ENCODE measurements at places on chromosomes 5 and 9. TPM values are rescaled to one million over a fixed set of nuclear protein-coding genes. Genes with fewer than 3 reads are reported as not detected.

TLX3 gene
- not detected for total RNA-seq

PCDHA9 gene
- total RNA-seq, result not detected

GRM6 gene
- not detected for total RNA-seq

EIF4EBP3 gene
- 15.8 TPM for total RNA-seq

- H3K36me3 ChIP-seq, result no peaks in the 10 kb centered on the region
- no peak overlapping the region for H3K27ac ChIP-seq
- no peak overlapping the region for H3K4me3 ChIP-seq
- H3K27me3 ChIP-seq, result peaks cover 20% of the 10 kb centered on the region
- peaks cover 5% of the 10 kb centered on the region for H3K4me1 ChIP-seq
Observed at GRCh38 chr9:127118597-127119319, 3.7 kb downstream of the ANGPTL2 start.

GRCh38 chr5:165161204-165161603 is 1655.8 kb downstream of the MAT2B start:
- H3K27me3 ChIP-seq, result no peaks in the 10 kb centered on the region
- no peak overlapping the region for H3K4me3 ChIP-seq
- H3K36me3 ChIP-seq, result no peaks in the 10 kb centered on the region
- no peaks in the 10 kb centered on the region for H3K4me1 ChIP-seq
- no peak overlapping the region for H3K27ac ChIP-seq
- DNase-seq, result no peak

GRCh38 chr9:128159522-128159783 is 612 bp upstream of the BBLN start:
- H3K4me3 ChIP-seq, result peak overlapping the region; percentile 74
- peaks cover 19% of the 10 kb centered on the region for H3K4me1 ChIP-seq
- H3K27ac ChIP-seq, result peak overlapping the region; percentile 90

DNA sequence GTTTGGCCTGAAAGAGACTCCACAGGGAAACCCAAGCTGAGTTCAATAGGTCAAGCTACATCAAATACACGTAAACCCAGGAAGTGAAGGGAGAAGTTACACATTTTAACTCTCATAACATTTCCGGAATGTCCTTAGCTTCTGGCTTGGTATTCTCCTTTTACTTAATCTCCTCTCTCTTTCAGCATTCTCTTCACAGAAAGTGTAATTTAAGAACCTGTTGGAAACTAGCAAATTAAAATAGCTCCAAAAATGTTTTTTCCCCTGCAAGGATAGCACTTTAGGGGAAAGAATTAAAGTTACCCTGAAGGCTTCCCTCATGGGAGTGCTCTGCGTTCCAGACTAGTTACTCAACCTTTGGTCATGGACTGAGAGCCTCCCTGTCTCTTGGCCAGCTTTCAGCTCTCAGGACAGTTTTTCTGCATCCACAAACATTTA is 292.7 kb upstream of the TARS1 start:
- H3K27me3 ChIP-seq, result no peaks in the 10 kb centered on the region
- H3K27ac ChIP-seq, result no peak overlapping the region
- no peak for DNase-seq
- no peak overlapping the region for H3K4me3 ChIP-seq

DNA sequence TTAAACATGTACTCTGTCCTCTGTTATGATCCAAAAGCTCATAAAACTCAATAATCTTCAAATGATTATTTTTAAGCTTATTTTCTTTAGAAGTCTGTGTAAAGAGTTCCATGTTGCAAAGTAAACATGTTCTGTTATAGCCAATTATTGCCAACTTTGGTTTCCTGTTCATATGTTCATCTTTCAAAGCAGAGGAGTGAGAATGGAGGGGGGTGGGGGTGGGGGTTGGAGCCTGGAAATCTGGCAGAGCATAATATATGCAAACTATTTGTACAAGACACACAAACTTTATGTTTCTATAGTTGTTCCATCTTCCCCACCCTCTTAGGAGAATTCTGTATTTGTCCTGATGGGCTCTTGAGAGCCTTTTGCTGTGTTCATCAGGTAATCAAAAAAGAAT is 135.0 kb downstream of the STARD4 start:
- peaks cover 41% of the 10 kb centered on the region for H3K36me3 ChIP-seq
- no peak for DNase-seq
- no peak overlapping the region for H3K4me3 ChIP-seq
- peaks cover 43% of the 10 kb centered on the region for H3K4me1 ChIP-seq

DNA sequence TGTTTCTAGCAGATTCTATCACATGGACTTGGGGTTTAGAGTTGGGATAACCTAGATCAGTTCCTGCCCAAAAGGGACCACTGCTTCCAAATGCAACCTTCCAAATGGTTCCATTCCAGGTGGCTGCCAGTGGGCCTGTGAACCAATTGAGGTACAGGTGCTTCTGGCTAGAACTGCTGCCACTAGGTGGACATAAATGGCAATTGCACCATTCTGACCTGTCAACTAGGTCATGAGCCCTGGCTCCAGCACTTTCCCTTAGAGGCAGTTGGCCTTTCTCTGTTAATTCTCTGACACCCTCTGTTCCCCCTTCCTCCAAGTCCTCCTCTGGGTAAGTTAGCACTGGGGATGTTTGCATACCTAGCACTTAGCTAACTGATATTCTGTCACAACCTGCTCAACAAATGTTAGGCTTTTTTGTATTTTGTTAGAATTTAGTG is 16.6 kb upstream of the HEMGN start:
- no peaks in the 10 kb centered on the region for H3K27me3 ChIP-seq
- H3K4me3 ChIP-seq, result no peak overlapping the region
- no peak overlapping the region for H3K27ac ChIP-seq
- H3K4me1 ChIP-seq, result peaks cover 9% of the 10 kb centered on the region
- DNase-seq, result peak; percentile 69

- DNase-seq, result no peak
- H3K27me3 ChIP-seq, result no peaks in the 10 kb centered on the region
- H3K4me3 ChIP-seq, result peak overlapping the region; percentile 79
- H3K27ac ChIP-seq, result peak overlapping the region; percentile 87
- peaks cover 54% of the 10 kb centered on the region for H3K36me3 ChIP-seq
Observed at GRCh38 chr9:132351404-132352045, 3.3 kb downstream of the SETX start.

DNA sequence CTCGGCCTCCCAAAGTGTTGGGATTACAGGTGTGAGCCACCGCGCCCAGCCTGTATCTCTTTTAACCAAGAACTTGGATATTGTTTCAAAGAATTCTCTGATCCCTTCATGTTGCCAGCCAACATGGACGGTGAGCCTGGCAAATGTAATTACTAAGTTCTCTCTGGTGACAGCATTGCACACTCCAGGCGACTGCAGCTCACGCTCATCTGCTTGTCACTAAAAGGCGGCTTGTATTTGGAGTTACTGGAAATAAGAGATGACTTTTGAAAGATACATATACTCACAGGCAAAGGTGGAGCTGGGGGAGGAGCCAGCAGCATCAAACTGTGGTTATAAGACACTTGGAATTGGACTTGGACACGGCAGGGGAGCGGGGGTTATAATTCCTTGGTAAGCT is 172.3 kb downstream of the SLIT3 start:
- no peak overlapping the region for H3K4me3 ChIP-seq
- H3K36me3 ChIP-seq, result no peaks in the 10 kb centered on the region
- H3K27me3 ChIP-seq, result peaks cover 2% of the 10 kb centered on the region
- no peaks in the 10 kb centered on the region for H3K4me1 ChIP-seq
- DNase-seq, result no peak

- H3K36me3 ChIP-seq, result no peaks in the 10 kb centered on the region
- no peak overlapping the region for H3K27ac ChIP-seq
- DNase-seq, result no peak
Observed at GRCh38 chr9:123484130-123484529, 128.1 kb downstream of the CRB2 start.

GRCh38 chr9:124522121-124523098 is 15.2 kb upstream of the NR5A1 start:
- H3K4me1 ChIP-seq, result no peaks in the 10 kb centered on the region
- H3K4me3 ChIP-seq, result no peak overlapping the region
- peaks cover 5% of the 10 kb centered on the region for H3K27me3 ChIP-seq
- H3K36me3 ChIP-seq, result no peaks in the 10 kb centered on the region
- DNase-seq, result no peak

GRCh38 chr5:135478938-135479337 is 26.8 kb upstream of the TIFAB start:
- H3K4me3 ChIP-seq, result no peak overlapping the region
- H3K4me1 ChIP-seq, result no peaks in the 10 kb centered on the region
- DNase-seq, result no peak

- H3K27ac ChIP-seq, result no peak overlapping the region
- no peaks in the 10 kb centered on the region for H3K36me3 ChIP-seq
- peak overlapping the region; percentile 90 for H3K4me3 ChIP-seq
- H3K4me1 ChIP-seq, result peaks cover 8% of the 10 kb centered on the region
Observed at GRCh38 chr9:21996438-21996837, 1.8 kb downstream of the CDKN2B-AS1 start.

DNA sequence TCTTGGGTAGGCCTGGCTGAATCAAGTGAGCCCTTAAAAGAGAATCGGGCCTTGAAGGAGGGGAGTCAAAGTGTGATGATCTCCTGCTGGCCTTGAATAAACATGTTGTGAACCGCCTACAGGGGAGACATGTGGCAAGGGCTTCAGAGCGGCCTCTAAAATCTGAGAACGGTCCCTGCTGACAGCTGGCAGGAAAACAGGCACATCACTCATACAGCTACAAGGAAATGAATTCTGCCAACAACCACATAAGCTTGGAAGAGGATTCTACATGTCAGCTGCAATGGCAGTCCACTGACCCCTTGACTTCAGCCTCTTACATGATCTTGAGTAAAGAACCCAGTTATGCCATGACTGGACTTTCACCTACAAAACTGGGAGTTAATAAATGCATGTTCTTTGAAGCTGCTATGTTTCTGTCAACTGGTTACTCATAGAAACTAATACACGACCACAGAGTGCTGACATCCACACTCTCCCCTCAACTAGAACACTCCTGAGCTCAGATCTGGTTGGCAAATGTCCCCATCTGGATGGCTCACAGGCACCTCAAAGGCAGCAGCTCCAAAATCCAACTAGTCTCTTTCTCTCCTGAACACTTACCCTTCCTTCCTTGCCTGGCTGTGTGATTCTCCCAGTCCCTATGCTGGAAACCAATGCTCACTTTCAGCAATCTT is 333.1 kb downstream of the ASTN2 start:
- no peak overlapping the region for H3K4me3 ChIP-seq
- H3K27me3 ChIP-seq, result no peaks in the 10 kb centered on the region
- DNase-seq, result no peak
- no peaks in the 10 kb centered on the region for H3K36me3 ChIP-seq
- no peak overlapping the region for H3K27ac ChIP-seq

GRCh38 chr5:124963236-124963919 is 216.9 kb upstream of the ZNF608 start:
- H3K27me3 ChIP-seq, result no peaks in the 10 kb centered on the region
- DNase-seq, result no peak
- no peak overlapping the region for H3K4me3 ChIP-seq
- no peak overlapping the region for H3K27ac ChIP-seq

DNA sequence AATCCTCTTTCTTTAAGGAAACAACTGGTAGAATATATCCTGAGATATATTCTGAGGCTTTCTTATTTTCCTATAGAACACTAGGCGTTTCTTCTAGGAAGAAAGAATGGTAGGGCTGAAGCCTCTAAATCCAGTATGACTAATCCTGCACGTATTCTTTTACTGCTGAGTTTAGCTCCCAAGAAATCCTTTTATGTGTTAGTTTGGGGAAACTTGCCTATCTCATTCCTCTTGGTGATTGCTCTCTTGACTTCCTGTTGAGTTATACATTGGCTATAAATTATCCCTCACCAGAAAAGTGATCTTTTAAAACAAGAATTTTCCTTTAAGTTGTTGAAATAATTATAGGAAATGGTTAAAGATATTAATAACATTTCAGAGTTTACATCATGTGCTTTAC is 422.9 kb downstream of the TMEM161B start:
- H3K27ac ChIP-seq, result no peak overlapping the region
- H3K4me1 ChIP-seq, result no peaks in the 10 kb centered on the region
- no peak overlapping the region for H3K4me3 ChIP-seq
- DNase-seq, result no peak
- no peaks in the 10 kb centered on the region for H3K36me3 ChIP-seq
- no peaks in the 10 kb centered on the region for H3K27me3 ChIP-seq

DNA sequence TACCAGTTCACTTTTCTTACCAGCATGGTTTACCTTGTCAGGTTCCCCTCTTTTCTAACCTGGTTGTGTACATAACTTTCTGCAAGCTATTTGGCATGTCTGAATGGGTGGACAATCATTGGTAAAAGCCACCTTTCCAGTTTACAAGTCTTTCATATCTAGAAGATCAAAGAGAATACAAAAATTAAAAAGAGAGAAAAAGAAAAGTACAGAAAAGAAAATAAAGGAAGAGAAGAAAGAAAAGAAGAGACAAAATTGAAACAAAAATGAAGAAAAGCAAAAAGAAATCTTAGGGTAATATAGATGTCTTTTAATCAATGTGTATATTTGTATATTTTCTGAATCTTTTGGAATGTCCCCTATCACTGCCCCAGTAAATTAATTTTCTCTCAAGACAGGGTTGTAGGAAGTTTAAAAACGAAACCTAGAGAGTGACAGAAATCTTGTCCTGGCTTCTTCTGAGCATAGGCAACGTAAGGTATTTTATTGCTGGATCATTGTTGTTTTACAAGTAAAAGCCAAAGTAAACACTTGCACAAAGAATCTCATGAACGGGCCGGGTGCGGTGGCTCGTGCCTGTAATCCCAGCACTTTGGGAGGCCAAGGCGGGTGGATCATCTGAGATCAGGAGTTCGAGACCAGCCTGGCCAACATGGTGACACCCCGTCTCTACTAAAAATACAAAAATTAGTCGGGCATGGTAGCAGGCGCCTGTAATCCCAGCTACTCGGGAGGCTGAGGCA is 98.7 kb upstream of the IFNE start:
- no peak overlapping the region for H3K4me3 ChIP-seq
- no peak overlapping the region for H3K27ac ChIP-seq
- no peak for DNase-seq
- H3K27me3 ChIP-seq, result no peaks in the 10 kb centered on the region
- no peaks in the 10 kb centered on the region for H3K36me3 ChIP-seq

DNA sequence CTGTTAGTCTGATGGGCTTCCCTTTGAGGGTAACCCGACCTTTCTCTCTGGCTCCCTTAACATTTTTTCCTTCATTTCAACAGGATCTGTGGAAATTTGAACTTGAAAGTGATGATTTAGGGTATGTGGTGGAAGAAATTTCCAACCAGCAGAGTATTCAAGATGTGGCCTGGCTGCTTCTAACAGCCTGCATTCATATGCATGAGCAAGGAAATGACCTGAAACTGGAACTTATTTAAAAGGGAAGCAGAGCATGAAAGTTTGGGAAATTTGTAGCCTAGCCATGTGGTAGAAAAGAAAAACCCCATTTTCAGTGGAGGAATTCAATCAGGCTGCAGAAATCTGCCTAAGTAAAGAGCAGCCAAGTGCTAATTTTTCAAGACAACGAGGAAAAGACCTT is 41.7 kb downstream of the UNC13B start:
- peaks cover 6% of the 10 kb centered on the region for H3K27me3 ChIP-seq
- no peak for DNase-seq
- no peaks in the 10 kb centered on the region for H3K4me1 ChIP-seq
- no peak overlapping the region for H3K4me3 ChIP-seq
